ENCODE measurements at places on chromosomes 6 and 20.

- DNase-seq = no peak
Observed at GRCh38 chr6:124053315-124053714, 249.7 kb downstream of the NKAIN2 start.

- DNase-seq = no peak
Observed at GRCh38 chr20:39705032-39705431, 742.9 kb downstream of the DHX35 start.

DNA sequence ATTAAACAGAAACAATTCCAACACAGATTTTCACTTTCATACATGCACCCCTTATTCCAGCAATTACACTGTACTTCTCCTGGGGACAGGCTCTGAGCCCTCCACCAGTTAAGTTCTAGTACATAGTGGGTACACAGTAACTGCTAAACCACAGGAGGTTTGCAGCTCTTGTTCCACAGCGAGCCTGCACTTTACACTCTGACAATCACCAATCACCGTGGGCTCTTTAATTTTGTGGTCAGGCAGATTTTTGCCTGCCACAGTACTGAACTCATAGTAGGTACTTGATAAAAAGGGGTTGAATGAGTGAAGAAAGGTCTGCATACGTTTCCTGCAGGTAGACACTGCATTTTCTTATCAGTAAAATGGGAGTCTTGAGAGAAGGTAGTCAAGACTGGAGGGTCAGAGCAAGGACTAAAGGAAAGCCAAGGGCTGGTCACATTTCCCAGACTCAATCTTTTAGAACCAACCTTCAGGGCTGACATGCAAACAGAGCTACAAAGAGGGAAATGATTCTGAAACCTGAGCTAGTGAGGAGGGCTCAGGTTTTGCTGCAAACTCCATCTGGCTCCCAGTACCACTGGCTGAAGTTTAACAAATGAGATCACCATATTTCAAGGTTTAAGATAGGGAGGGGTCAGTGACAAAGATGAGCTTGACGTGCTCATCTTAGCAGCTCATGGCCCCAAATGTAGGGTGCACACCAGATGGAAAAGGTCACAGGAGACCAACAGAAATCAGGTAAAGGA lies 404.6 kb downstream of the BTBD9 start:
- DNase-seq = no peak

DNA sequence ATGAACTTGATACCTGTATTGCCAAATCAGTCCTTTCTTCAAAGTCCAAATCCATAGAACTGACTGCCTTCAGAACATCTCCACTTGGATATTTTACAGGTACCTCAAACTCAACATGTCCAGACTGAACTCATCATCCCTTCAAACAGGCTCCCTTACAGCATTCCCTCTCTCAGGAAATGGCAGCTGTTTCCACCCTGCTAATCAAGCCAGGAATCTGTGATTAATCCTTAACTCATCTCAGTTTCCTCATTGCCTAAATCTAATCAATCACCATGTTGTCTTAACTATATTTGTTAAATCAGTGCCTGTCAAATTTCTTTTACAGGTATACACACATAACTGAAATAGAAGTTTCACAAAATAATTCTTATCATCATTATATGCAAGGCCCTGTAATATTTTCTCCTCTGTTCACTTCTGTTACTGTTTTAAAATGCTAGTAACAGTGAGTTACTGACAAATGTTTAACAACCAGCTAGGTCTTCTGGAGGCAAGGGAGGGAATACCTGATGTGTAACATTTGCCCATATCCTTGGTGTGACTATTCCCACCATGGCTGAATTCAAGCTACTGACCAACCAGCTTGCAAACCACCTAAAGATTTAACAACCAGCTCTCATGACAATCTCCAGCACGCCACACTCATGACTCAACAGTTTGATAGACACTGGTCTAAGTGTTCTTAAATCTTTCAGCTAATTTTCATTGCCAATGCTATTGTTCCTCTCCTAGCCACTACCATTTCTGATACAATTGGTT lies 124.9 kb downstream of the ADAT2 start:
- no peak for DNase-seq

- no peak for DNase-seq
Observed at GRCh38 chr6:41039060-41039998, at the start of gene UNC5CL. UNC5CL (minus strand) TSS chr6:41039221; CDS start chr6:41035074, 4,147 bp downstream.

DNA sequence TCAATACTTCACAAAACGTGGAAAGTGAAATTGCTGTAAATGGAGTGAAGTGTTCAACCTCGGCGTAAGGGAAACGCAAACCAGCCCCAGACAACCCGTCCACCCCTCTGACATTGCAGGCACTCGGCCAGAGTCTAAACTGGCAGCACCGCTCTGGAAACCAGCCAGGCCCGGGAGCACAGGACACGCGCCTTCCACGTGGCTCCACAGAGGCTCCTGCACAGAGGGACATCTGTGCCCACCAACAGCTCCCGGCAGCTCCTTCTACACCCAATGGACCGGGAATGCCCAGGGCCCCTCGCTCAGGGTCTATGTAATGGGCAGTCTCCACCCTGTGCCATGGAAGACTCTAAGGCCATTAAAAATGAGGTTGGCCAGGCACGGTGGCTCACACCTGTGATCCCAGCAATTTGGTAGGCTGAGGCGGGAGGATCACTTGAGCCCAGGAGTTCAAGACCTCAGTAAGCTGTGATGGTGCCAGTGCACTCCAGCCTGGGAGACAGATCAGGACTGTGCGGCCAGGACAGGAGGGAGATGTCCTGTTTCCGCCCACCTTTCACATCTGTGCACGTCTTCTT lies 3.4 kb upstream of the HELZ2 start:
- DNase-seq = no peak

- DNase-seq = peak; percentile 25
Observed at GRCh38 chr6:133341607-133342158, 100.5 kb downstream of the EYA4 start.

GRCh38 chr20:34907616-34908469 lies 31.4 kb downstream of the ACSS2 start:
- peak; percentile 83 for DNase-seq

DNA sequence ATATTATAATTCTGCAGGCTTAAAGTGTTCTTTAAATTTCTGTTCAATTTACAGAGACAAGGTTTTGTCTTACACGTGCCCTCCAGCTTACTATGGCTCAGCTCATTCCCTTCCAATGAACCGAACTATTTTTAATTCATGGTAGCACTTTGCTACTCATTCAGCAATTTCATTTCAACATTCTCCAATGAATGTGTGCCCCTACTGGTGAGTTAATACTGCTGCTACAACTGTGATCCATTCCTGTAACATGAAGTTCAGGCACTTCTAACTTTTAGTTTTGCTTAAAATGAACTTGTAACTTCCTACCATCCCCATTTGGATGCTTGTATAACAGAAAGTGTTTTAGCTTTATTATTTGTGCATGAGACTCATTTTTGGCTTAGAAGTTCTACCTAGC lies 99.7 kb downstream of the F13A1 start:
- no peak for DNase-seq
